Muscle of leg (tissue), 16 donors: ENCODE measurements at places on chromosomes 12 and 14. TPM values are rescaled to one million over a fixed set of nuclear protein-coding genes. Genes with fewer than 3 reads are reported as not detected.

DNA sequence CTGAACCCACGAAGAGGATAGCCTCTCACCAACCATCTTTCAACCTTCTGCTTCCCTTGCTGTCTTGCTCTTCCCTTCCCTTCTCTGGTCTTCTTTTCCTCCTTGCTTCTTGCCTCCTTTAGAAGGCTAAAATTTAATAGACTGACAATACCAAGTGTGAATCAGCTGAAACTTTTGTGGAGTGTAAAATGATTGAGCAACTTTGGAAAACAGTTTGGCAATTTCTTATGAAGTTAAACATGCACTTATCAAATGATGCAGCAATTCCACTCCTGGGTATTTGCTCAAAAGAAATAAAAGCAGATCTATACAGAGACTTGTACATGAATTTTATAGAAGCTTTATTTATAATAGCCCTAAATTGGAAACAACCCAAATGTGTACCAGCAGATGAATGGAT, 3.3 kb upstream of the KRT86 start:
- DNase-seq, result no peak
- H3K36me3 ChIP-seq, result no peaks in the 10 kb centered on the region
- H3K27me3 ChIP-seq, result peaks cover 24% of the 10 kb centered on the region
- no peak overlapping the region for H3K27ac ChIP-seq
- no peak overlapping the region for H3K4me3 ChIP-seq

The CCDC60 gene
- not detected for polyA plus RNA-seq

The DPF3 gene
- 2.9 TPM for polyA plus RNA-seq

The GPRC5A gene
- polyA plus RNA-seq, result 1.4 TPM

GRCh38 chr14:51547260-51547659, 104.5 kb upstream of the FRMD6 start:
- peak; percentile 92 for DNase-seq
- H3K4me1 ChIP-seq, result peaks cover 2% of the 10 kb centered on the region
- H3K27ac ChIP-seq, result peak overlapping the region; percentile 25
- H3K4me3 ChIP-seq, result no peak overlapping the region
- no peaks in the 10 kb centered on the region for H3K27me3 ChIP-seq

The TRIM9 gene
- polyA plus RNA-seq, result 0.45 TPM

The SLC4A8 gene
- 1.2 TPM for polyA plus RNA-seq

- no peak for DNase-seq
- H3K27ac ChIP-seq, result no peak overlapping the region
- H3K4me1 ChIP-seq, result no peaks in the 10 kb centered on the region
- no peaks in the 10 kb centered on the region for H3K27me3 ChIP-seq
- H3K4me3 ChIP-seq, result no peak overlapping the region
Observed at GRCh38 chr14:102939820-102940561, 17.5 kb downstream of the AMN start.

GRCh38 chr12:53571295-53571694, 54.9 kb downstream of the ATF7 start:
- peaks cover 8% of the 10 kb centered on the region for H3K36me3 ChIP-seq
- no peak for DNase-seq
- H3K4me3 ChIP-seq, result no peak overlapping the region
- H3K27ac ChIP-seq, result no peak overlapping the region
- H3K4me1 ChIP-seq, result peaks cover 9% of the 10 kb centered on the region

The P2RX7 gene
- polyA plus RNA-seq, result 0.78 TPM

The KCNA1 gene
- 0.67 TPM for polyA plus RNA-seq

The SRRM4 gene
- polyA plus RNA-seq, result 0.14 TPM

GRCh38 chr14:61640158-61641136, 54.9 kb upstream of the HIF1A start:
- DNase-seq, result no peak
- no peaks in the 10 kb centered on the region for H3K4me1 ChIP-seq
- no peaks in the 10 kb centered on the region for H3K27me3 ChIP-seq
- H3K27ac ChIP-seq, result no peak overlapping the region
- H3K36me3 ChIP-seq, result no peaks in the 10 kb centered on the region

The RHEBL1 gene
- polyA plus RNA-seq, result 1.5 TPM

- no peak overlapping the region for H3K27ac ChIP-seq
- H3K4me3 ChIP-seq, result no peak overlapping the region
- H3K4me1 ChIP-seq, result peaks cover 15% of the 10 kb centered on the region
- peaks cover 11% of the 10 kb centered on the region for H3K27me3 ChIP-seq
Observed at GRCh38 chr12:120579179-120579578, 2.0 kb downstream of the POP5 start.

The RASSF8 gene
- polyA plus RNA-seq, result 16.5 TPM

DNA sequence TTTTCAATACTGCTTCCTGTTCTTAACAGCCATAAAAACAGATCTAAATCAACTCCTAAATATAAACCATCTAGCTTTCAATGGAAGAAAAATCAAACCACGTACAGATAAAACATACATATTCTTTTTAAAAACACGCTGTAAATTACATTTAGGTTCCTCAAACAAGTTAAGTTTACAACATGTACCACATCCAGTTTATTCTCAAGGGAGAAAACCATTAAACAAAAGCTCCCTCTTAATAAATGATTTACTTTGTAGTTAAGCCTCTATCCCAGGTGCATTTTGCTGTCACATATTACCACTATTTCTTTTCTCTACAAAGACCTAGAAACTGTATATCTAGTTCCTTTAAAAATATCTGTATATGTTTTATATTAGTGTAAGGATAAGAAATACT, 3.1 kb downstream of the NUMB start:
- no peak overlapping the region for H3K27ac ChIP-seq
- H3K27me3 ChIP-seq, result no peaks in the 10 kb centered on the region
- DNase-seq, result no peak
- peaks cover 9% of the 10 kb centered on the region for H3K4me1 ChIP-seq
- H3K4me3 ChIP-seq, result no peak overlapping the region

The LRP10 gene
- 47.4 TPM for polyA plus RNA-seq

DNA sequence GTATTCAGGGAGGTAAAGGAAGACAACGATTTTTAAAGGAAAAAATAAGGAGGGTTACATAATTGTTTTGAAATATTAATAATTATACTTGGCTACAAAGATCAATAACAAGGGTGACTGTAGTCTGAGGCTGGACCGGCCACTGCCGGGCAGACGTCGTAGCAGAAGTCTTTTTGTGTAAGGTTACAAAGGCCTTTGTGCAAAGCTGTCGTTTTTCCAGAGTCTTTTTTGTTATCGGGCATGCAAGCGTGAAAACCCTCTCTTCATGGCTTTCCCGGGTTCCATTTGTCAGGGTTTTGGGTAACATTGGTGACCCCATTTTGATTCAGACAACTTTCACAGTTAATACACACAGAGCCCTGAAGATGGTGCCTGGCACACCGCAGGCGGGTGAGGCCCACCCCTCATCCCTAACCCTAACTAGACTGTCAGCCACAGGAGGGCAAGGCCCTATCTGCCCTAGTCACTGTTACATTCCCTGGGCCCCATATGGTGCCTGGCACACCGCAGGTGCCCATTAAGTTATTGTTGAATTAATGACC, 31.3 kb downstream of the RILPL1 start:
- H3K27ac ChIP-seq, result no peak overlapping the region
- H3K4me3 ChIP-seq, result no peak overlapping the region
- H3K4me1 ChIP-seq, result no peaks in the 10 kb centered on the region

DNA sequence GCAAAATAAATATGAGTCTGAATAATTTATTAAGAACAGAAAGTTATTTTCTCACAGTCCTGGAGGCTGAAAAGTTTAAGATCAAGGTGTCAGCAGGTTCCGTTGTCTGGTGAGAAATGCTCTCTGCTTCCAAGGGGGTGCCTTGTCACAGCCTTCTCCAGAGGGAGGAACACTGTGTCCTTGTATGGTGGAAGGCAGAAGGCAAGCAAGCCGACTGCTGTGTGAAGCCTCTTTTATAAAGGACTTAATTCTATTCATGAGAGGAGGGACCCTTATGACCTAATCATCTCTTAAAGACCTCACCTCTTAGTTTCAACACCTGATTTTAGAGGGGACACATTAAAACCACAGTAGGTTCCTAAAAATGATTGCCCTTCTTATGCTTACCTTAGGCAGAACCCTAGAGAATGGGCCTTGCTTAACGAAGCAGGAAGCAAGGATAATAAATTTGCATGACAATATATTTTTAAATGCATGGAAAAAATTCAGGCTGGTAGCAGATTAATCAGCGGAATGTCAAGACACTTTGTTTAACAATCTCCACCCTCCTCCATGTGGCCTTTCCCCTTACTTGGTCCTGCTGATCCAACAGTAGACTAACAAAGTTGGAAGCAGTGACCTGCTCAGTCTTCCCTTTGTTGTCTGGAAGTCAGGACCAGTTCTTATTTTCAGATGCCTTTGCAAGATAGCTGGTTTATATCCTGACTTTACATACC, 154.9 kb downstream of the DYRK2 start:
- no peaks in the 10 kb centered on the region for H3K36me3 ChIP-seq
- H3K4me3 ChIP-seq, result no peak overlapping the region
- H3K4me1 ChIP-seq, result peaks cover 7% of the 10 kb centered on the region
- no peaks in the 10 kb centered on the region for H3K27me3 ChIP-seq
- DNase-seq, result no peak

DNA sequence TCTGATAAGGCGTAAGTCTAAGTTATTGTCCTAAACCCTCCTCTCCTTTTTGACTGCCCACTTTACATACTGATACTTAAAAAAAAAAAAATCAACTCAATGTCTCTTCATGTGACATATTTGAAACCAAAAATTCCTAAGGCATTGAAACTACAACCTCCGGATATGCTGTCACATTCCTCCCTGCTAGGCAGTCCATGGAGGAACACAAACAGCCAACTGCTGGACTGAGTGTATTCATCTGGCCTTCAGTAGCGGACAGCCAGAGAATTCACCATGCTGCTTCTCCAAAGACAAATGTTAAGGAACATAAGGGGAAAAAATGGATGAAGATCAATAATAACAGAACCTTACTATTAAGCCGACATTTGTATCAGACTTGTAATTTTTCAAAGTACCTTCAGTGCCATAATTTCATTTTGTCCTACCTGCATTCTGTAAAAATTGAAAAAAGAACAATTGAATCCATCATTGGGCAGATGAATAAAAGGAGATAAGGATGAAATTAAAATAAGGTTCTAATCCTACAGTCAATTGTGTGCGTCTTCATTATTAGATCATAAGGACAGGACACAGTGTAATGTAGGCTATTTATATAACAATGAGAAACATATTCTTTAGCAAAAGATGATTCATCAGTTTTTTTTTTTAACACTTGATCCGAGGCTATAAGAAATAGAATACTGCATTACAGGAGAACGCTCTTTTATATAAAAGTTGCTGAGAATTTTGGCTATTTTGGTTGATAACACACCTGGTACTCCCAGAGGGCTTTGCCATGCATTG, 12.2 kb downstream of the RERG start:
- no peaks in the 10 kb centered on the region for H3K27me3 ChIP-seq
- H3K4me3 ChIP-seq, result no peak overlapping the region
- H3K36me3 ChIP-seq, result no peaks in the 10 kb centered on the region
- H3K27ac ChIP-seq, result peak overlapping the region; percentile 42
- DNase-seq, result no peak

The ANGEL1 gene
- polyA plus RNA-seq, result 24.1 TPM

The SOS2 gene
- 31.1 TPM for polyA plus RNA-seq

The SPATA7 gene
- 10.6 TPM for polyA plus RNA-seq

The NEDD8 gene
- 243 TPM for polyA plus RNA-seq

GRCh38 chr12:112815589-112816321, 24.2 kb downstream of the RPH3A start:
- no peak overlapping the region for H3K27ac ChIP-seq
- no peaks in the 10 kb centered on the region for H3K36me3 ChIP-seq

DNA sequence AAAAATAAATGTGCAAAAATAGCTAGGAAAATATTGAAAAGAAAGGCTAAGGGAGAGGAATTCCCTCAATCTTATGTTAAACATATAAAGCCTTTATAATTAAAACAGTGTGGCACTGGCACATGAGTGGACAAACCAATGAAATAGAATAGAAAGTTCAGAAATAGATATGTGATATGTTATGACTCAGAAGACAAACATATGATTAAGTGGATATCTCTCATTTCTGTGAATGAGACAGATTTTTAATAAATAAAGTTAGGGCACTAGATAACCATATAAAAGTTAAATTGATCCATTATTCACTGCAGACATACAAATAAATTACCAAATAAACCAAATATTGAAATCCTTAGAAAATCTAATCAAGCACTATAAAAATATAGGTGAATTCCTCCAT, 73.0 kb downstream of the ALG10B start:
- no peaks in the 10 kb centered on the region for H3K36me3 ChIP-seq
- no peak overlapping the region for H3K27ac ChIP-seq
- DNase-seq, result no peak
- H3K27me3 ChIP-seq, result no peaks in the 10 kb centered on the region

GRCh38 chr14:90850487-90850886, 34.3 kb upstream of the TTC7B start:
- no peak overlapping the region for H3K4me3 ChIP-seq
- H3K27ac ChIP-seq, result peak overlapping the region; percentile 37
- no peaks in the 10 kb centered on the region for H3K27me3 ChIP-seq
- H3K36me3 ChIP-seq, result no peaks in the 10 kb centered on the region
- H3K4me1 ChIP-seq, result peaks cover 10% of the 10 kb centered on the region

The GPR84 gene
- 0.20 TPM for polyA plus RNA-seq

GRCh38 chr12:115835445-115835844, 442.0 kb downstream of the MED13L start:
- no peak overlapping the region for H3K27ac ChIP-seq
- no peaks in the 10 kb centered on the region for H3K4me1 ChIP-seq
- no peak for DNase-seq
- peaks cover 11% of the 10 kb centered on the region for H3K27me3 ChIP-seq
- no peak overlapping the region for H3K4me3 ChIP-seq

The TCL1B gene
- polyA plus RNA-seq, result not detected

DNA sequence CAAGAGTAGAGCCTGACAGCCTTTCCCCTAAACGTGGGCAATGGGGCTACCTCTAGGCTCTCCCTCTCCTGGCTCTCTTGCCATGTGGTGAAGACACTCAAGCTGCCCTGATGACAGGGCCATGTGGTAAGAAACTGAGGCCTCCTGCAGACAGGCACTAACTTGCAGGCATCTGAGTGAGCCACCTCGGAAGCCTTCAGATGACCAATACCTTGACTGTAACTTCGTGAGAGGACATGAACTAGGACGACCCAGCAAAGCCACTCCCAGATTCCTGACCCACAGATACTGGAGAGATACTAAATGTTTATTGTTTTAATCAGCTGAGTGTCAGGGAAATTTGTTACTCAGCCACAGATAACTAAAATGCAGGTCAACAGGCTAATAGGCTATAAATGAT, 96.4 kb downstream of the EFCAB11 start:
- no peak overlapping the region for H3K4me3 ChIP-seq
- no peaks in the 10 kb centered on the region for H3K27me3 ChIP-seq
- no peak for DNase-seq
- no peak overlapping the region for H3K27ac ChIP-seq
- peaks cover 3% of the 10 kb centered on the region for H3K4me1 ChIP-seq

The NEUROD4 gene
- polyA plus RNA-seq, result not detected
